ENCODE measurements at places on chromosomes 12 and 14.

- no peak for DNase-seq
Measured at GRCh38 chr12:4830556-4831210, 79.0 kb upstream of the KCNA1 start.

- DNase-seq = no peak
Measured at GRCh38 chr14:74858022-74858421, 17.9 kb downstream of the PROX2 start.

- DNase-seq = no peak
Measured at GRCh38 chr12:107355004-107355565, 261.7 kb upstream of the CRY1 start.

DNA sequence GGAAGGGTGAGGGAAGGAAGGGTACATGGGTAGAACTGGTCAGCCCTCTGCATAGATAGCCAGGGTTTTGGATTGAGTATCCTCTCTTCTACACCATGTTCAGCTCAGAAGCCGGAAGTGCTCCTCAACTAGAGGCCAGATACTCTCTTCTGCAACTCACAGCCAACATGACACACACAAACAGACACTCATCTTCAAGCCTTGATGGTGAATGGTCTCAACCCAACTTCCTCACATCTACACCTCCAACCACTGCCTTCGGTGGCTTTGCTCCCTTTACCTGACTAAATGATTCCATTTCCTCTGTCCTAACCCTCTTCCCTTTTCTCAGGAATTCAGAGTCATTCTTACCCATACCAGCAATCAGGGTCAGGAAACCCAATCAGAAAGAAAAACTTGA, 7.6 kb upstream of the FKBP11 start:
- no peak for DNase-seq

- DNase-seq = no peak
Measured at GRCh38 chr12:13375583-13376345, 179.2 kb downstream of the EMP1 start.
